NCI-H69 (cell line): ENCODE measurements at places on chromosomes 1 and 21.
A peak's percentile ranks its signal among the peaks of the same experiment; 100 is the strongest.

DNA sequence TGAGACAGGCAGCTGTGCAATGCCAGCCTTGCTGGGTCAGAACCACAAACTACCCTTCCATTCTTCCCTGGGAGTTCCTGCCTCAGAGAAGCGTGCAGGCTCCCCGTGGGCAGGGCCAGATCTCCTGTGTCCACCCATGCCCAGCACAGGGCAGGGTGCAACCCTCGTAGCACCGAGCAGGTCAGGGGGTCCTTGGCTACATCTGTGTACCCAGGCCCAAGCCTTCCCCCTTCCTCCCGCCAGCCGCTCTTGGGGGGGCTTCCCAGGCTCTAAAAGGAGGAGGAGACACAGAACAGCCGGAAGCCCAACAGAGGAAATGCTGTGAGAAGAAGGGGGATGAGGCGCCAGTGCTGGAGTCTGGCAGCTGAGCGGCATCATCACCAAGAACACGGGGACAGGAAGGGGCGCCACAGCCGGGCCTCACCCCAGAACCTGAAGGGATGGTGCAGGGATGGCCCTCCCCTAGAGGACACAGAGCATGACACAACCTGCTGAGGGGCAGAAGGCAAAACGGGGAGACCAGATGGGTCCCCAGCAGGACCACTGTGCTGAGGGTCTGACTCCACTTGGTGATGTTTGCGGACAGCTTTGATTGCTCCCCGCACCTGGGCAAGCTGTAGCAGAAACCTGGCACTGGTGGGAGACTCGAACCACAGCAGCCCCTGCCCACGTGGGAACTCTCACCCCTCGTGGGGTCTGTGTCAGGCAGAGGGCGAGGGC is 233.2 kb downstream of the NPHP4 start:
- DNase-seq = no peak

DNA sequence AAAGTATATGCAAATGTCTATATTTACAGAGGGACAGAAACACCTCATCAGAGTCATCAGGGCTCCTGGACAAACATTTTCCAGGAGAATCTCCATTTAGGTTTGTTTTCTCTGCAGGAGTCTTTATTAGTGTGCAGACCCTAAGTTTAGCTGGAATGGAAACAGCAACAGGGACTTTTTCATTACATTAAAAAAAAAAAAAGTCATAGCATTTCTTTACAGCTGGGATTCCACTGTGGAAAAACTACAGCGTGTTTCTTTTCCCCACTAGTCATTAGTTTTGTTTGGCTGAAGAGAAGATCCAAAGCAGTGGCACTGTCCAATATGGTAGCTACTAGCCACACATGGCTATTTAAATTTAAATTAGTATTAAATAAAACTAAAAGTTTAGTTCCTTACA is 49.6 kb downstream of the LHX4 start:
- DNase-seq = no peak

GRCh38 chr21:42213082-42213774 is 5.7 kb upstream of the ABCG1 start:
- DNase-seq = no peak

DNA sequence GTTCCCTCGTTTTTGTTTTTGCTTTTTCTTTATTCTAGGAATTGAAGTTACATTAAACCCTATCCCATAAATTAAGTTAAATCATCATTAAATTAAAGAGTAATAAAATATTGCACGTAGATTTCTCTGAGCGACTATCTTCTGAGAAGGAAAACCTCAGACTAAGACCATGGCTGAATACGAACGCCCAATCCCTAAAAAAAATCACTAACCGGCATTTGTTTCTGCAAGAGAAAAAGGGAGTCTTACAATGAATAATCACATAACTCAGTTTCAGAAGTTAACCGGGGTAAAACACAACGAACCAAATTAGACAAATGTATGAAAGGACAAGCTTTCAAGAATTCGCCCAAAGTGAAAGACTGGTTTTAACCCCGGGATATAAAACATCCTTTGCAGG is 1.3 kb downstream of the PIK3R3 start:
- peak; percentile 26 for DNase-seq

- DNase-seq = no peak
Observed at GRCh38 chr1:212119863-212120262, 84.3 kb downstream of the DTL start.

- DNase-seq = no peak
Observed at GRCh38 chr1:157984469-157984868, 9.0 kb upstream of the KIRREL1 start.

DNA sequence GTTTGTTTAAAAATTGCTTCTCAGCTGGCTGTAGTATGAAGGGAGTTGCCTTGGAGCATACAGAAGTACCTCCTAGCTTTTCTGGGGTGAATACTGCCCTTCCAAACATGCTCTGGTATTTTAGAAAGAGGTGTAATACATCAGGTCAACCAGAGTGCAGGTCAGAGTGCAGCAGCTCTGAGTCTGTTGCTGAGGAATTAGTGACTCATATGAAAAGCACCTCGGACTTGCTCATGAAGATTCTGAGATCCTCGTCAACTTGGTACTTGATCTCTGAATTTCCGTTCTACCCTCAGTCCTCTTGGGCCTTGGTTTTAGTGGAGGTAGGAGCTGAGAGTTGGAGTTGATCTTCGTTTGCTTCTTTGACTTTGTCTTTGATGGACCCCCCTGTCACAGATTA is 67.3 kb downstream of the NOS1AP start:
- no peak for DNase-seq

DNA sequence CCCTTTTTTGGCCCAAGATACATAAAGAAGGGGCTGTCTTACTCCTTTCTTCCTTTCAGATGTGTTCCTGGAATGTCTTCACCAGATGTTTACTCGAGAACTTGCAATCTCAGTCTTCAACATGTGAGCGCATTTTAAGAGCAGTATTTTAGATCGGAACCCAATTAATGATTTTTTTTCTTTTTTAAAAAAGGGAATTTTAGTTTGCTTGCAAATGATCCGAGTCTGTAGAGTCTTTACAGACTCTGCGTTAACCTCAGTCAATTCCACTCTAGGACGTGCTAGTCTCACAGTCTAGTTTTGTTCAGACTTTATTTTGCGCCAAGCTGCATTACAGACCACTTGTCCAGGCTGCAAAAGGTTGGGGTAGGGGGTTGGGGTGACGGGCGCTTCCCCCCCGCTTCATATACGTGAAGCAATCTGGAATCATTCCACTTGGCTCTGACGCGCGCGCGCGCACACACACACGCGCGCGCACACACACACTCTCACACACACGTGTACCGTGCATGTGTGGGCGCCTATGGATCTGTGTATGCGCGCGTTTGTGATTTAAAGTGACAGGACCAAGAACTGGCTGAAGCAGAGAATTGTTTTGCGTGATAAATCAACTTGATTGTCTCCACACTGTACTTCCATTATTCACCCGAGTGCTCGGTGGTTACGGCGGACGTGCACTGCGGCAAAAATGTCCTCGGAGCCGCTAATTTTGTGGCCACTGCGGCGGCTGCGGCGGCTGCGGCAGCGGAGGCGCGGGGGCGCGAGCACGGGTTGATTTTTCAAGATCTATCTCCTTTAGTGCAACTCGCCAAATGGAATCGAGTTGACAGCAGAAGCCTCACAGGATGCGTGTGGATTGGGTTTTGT is 25.6 kb upstream of the NFIA start:
- peak; percentile 88 for DNase-seq

DNA sequence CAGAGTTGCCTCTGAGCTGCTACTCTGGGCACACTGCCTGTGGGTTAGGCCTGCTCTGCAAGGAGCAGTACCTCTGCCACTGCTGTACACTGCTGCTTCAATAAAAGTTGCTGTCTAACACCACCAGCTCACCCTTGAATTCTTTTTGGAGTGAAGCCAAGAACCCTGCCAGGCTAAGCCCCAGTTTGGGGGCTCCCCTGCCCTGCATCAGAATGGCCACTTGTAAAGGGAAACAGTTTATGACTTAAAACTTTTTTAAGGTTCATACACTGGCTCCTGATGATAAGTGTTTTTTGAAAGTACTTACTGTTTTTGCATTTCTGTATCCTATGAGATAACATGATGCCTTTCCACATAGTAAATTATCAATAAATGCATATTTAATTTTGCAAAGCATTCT is 310.0 kb downstream of the LMO4 start:
- DNase-seq = peak; percentile 4

DNA sequence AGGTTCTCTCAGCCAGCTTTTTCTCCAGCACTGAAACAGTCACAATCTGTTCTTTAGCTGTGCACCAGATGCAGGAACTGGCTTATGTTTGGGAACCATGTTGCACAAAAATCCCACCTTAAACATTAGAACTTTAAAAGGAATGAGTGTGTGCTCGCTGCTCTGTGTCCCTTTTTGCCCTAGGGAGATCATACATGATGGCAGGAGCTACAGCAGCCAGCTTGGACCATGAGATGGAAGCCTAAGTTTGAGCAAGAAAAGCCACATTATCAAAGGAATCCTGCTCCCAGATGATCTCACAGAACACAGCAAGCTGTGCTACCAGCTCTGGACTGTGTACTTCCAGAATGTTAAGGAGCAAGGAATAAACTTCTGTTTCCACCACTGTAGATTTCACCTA is 3.5 kb downstream of the ZBTB17 start:
- DNase-seq = no peak

GRCh38 chr1:32438136-32438535 is 26.7 kb upstream of the ZBTB8B start:
- no peak for DNase-seq
